AG04450 (cell line): ENCODE measurements at places on chromosomes 6 and 20.
A peak's percentile ranks its signal among the peaks of the same experiment; 100 is the strongest.

- no peak for DNase-seq
Observed at GRCh38 chr6:87483929-87484328, 11.2 kb downstream of the SLC35A1 start.

- DNase-seq = no peak
Observed at GRCh38 chr6:40346246-40346645, 240.9 kb downstream of the LRFN2 start.

DNA sequence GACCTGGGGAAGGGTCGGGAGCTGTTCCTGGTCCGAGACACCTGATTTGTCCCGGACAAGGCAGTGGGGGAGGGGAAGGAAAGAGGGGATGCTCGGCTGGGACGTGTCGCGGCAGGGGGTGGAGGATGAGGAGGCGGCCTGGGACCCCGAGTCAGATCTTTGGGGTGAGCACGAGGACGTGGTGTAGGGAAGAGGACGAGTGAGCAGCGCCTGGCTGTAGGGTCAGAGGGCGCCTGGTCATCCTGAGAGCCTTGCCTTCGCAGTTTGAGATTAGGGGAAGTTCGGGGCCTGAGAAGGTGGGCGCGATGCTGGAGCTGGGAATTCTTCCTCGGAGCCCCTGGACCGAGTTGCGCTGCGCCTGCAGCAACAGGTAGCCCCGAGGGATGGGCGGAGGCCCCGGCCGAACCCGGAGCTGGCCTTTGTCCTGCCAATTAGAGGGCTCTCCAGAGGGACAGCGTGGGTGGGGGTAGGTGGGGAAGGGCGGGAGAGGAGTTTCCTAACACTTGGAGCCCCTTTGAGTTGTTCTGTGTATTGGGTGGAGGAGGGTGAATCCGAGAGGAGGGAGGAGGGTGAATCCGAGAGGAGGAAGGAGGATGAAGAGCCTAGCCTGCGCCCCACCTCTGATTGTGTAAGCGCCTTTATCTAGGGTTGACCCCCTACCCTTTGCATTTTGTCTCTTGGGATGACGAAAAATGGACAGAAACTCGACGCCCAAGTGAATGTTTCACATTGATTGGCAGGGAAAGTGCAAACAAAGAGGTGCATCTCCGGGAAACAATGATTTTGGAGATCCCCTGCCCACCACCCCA, 72.0 kb downstream of the SOX4 start:
- DNase-seq = no peak

DNA sequence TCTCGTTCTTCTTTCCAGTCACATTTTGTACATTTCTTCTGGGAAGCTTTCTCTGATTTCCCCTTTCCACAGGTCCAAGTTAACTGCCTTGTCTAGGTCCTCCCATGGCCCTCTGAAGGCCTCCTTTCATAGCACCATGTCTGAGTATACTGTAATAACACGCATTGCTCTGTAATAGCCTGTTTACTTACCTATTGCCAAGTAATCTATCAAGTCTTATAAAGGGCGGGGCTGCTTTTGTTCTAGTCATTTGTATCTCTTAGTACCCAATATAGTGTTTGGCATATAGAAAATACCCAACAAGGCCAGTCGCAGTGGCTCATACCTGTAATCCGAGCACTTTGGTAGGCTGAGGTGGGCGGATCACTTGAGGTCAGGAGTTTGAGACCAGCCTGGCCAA, 17.9 kb downstream of the PTPN1 start:
- no peak for DNase-seq

DNA sequence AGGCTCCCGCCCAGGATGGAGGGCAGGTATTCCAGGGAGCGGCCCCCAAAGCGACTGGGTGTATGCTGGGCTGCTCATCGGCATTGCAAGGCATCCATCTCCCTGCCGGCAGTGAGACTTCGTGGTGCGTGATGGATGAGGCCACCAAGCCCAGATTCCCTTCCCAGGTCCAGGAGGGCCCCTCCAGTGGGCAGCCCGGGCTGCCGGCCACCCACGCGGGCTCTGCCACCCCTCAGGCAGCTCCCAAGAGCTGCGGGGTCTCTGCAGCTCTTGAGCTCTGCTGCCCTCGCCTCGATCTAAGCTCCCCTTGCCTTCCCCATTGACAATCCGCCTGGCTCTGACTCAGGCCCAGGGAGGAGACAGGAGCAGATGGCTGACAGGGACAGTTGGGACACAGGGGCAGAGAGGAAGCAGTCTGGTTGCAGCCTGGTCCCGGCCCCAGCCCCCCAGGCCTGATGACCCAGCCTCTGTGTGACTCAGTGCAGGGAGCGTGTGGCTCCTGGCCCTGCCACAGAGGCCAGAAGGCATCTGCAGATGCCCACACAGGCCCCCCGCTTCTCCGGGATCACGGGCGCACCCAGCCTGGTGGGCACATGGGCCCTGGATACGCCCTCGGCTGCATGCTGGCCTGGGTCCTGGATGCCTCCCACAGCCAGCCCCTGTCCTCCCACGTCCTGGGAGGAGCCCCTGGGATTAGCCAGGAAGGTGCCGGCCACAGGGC, 33.0 kb downstream of the SLCO4A1 start:
- DNase-seq = no peak

DNA sequence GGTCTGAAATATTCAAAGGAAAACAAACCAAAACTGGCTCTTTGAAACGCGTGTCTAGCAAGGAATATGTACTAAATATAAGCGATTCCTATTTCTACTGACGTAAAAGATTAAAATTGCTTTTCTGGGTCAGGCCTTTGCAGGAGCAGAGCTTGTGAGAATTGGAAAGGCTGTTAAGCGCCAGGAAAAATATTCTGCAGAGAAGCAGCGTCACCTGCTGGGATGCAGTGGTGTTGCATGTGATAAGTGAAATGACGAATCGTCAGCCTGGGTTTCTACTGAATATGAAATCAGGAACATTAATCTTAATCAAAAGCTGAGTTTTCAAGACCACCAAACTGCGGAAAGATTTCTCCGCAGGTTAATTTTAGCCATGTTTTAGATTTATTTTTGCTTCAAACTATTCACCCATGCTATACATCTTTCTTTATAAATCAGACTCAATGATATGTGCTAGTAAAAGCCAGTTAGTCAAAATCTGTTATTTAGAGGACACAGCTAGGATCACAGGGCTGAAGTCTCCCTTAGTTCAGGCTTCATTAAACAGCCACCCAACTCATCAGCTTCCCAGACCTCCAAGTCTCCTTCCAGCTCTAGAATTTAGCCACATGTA, 67.4 kb downstream of the ALDH8A1 start:
- DNase-seq = peak; percentile 63

DNA sequence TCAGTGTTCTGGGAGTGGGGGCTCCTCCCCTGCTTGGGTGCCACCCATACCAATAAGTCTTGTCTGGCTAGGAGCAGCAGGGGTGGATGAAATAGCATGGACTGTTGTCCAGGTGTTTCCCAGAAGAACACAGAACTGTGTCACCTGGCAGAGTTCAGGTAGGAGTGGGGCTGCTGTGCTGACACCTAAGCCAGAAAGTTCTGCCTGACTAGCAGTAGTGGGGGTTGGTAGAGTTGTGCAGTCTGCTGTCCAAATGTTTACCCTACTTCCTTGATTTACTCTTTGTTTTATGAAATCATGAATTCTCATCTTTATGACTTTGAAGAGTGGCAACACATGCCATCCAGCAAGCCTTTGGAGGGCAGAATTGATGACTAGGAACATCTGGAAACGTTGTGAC, 27.3 kb upstream of the SLC35B3 start:
- no peak for DNase-seq

DNA sequence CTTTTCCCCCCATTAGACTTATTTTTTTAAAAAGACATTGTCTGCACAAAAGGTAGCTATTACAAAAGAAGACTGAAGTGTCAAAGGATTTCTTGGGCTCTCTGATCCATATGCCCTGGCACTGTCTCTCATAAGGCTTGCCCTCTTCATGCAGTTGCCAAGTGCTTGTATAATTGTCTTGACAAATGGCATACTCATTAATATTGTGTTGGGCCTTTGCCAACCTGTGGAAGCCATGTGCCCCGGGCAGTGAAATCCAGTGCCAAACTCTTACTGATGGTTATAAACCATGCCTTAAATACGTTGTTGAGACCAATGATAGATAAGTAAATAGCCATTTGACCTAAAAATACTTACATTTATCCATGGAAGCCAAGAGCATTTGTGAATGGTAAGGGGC, 98.1 kb downstream of the FARS2 start:
- no peak for DNase-seq

GRCh38 chr20:38277285-38277684, 16.8 kb upstream of the KIAA1755 start:
- DNase-seq = no peak

DNA sequence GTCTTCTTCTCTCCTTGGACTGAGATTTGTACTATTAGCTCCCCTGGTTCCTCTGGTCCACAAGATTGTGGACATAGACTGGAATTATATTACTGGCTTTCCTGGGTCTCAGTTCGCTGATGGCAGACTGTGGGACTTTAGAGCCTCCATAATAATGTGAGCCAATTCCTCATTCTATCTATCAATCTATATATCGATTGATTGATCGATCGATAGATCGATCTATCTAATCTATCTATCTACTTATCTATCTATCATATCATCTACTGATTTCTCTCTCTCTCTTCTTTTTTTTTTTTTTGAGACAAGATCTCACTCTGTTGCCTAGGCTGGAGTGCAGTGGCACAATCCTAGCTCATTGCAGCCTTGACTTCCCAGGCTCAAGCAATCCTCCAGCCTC, 51.5 kb upstream of the DDR1 start:
- DNase-seq = no peak

GRCh38 chr6:42199106-42199981, 4.6 kb upstream of the GUCA1B start:
- DNase-seq = no peak

GRCh38 chr20:38875175-38875993, 50.8 kb upstream of the FAM83D start:
- no peak for DNase-seq

GRCh38 chr20:24610341-24611115, 141.1 kb downstream of the SYNDIG1 start:
- DNase-seq = no peak

- DNase-seq = no peak
Observed at GRCh38 chr6:37965964-37966676, 146.6 kb downstream of the ZFAND3 start.

DNA sequence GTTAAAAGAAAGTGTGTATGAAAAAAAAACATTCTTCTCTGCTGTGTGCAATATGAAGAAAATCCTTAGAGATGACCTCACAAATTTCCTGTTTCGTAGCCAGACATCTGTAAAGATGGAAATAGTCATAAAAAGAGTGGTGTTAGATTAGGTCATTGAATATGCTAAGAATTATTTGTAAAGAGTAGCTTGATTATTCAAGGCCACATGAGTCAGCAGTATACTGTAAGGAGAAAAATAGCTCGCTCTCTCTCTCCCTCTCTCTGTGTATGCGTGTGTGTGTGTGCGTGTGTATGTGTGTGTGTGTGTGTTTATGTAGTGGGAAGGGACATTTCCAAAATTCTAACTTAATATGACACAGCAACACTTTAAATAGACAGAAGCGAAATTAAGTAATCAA, 78.8 kb downstream of the PTCHD4 start:
- peak; percentile 11 for DNase-seq

DNA sequence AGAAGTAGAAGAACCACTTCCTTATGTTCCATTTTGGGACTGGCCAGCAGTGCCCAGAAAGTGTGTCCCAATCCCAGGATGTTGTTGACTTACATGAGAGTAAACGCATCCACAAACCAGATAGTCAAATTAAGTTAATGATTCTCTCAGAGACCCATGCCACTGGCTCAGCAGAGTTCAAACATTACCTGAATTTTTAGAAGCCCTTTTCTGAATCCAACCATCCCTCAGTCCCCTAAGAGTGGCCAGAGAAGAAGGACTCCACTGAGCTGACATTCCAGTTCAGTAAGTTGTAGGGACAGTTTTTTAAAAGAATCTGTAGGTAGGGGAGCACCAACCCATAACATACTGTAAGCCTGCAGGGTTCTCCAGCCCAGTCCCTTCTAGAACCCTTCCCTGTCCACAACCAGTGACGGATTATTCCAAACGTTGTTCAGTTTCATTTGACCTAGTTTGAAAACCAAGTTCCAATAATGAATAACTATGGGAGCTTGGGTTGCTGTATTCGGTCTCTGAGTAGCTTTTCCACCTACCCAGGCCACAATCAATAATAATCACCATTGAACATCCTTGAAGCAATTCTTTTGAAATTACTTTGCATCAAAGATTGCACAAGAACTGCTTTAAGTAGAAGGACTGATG, 153.0 kb downstream of the LPA start:
- no peak for DNase-seq

GRCh38 chr6:32803416-32803815, 13.4 kb downstream of the HLA-DOB start:
- no peak for DNase-seq

GRCh38 chr6:24763578-24763977, 11.2 kb upstream of the GMNN start:
- DNase-seq = no peak

DNA sequence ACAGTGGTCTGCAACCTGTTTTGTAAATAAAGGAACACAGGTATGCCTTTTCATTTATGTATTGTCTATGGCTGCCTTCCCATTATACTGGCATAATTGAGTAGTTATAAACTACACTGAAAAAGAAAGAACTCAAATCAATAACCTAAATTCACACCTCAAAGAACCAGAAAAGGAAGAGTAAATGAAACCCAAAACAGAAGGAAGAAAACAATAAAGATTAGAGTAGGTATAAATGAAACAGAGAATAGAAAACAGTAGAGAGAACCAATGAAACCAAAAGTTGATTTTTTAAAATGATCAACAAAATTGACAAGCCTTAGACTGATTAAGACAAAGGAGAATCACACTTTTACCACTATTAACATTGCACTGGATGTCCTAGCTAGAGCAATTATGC, 34.7 kb downstream of the FAM184A start:
- no peak for DNase-seq
